ENCODE measurements at places on chromosomes 6 and 20.
A peak's percentile ranks its signal among the peaks of the same experiment; 100 is the strongest.

DNA sequence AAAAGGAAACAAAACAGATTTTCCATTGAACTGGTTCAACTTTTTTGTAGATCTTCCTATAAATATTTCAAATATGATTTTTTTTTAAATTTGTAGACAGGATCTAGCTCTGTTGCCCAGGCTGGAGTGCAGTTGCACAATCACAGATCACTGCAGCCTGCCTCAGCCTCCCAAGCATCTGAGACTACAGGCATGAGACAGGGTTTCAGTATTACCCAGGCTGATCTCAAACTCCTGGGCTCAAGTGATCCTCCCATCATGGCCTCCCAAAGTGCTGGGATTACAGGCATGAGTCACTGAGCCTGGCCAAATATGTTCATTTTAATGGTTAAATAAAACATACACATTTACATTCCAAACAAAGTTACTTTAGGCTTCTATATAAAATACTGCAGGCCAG is 33.6 kb downstream of the SAMHD1 start:
- DNase-seq = no peak

DNA sequence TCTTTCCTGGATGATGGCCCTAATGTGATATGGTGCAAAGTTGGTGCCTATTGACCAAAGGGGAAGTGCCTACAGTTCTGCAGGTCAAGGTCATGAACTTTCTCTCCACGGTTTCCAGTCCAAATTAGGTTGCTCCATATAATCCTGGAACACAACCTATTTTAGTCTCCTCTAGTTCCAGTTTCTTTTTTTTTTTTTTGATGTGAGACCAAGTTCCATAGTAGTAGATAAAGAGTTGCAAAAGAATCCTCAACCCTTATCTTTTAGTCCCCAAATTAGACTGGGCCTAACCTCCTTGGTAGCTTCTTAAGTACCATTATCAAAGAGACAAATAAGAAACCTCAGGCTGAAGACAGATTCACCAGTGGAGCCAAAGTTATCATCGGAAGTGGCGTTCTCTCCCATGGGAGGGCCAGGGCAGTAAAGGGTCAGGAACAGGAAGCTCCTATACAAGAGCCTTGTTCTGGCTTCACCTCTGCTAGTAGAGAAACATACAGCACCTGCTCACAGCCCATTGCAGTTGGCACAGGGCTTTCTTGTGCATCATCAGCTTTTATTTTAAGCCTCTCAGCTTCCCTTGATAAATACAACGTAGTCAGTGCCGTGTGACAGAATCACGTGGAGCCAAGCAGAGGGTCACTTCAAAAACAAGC is 132.2 kb upstream of the RREB1 start:
- peak; percentile 19 for DNase-seq

DNA sequence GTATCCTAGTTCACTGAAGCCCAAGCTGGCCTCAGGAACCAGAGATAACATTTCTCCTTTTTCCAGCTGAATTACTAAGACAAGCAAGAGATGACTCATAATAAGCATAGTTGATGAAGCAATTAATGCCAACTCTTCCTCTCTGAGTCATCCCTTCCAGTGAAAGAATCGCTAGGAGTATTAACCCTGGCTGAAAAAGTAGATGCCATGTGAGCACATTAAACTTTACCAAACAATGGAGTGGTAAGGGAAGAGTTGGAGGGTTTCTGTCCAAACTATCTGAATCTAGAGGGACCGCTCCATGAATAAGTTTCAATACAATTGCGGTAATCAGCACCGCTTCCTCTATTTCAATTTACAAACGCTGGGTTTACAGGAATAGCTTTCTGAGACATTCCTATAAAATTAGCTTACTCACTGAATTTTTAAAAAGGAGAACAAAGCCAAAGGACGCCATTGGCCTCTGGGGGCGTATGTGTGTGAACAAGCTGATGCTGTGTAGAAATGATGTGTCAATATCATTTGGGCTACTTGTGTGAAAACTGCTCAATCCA is 48.3 kb downstream of the ATXN1 start:
- DNase-seq = no peak

DNA sequence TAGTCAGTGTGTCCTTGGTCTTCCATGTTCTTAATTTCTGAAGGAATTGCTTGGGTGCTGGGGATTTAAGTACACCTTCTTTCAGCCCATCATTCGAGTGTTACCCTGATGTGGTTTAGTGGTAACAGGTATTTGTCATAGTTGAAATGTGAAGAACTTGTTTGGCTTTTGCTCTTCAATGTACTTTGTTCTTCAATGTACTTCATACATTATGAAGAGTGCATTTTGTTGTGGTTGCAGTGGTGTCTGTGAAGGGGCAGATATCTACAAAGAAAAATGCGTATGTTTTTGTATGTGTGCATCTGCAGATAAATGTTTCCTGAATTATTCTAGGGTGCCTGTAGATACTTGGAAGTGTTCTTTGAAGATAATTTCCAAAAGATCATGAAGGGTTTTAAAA is 111.2 kb upstream of the SUPT3H start:
- DNase-seq = no peak

DNA sequence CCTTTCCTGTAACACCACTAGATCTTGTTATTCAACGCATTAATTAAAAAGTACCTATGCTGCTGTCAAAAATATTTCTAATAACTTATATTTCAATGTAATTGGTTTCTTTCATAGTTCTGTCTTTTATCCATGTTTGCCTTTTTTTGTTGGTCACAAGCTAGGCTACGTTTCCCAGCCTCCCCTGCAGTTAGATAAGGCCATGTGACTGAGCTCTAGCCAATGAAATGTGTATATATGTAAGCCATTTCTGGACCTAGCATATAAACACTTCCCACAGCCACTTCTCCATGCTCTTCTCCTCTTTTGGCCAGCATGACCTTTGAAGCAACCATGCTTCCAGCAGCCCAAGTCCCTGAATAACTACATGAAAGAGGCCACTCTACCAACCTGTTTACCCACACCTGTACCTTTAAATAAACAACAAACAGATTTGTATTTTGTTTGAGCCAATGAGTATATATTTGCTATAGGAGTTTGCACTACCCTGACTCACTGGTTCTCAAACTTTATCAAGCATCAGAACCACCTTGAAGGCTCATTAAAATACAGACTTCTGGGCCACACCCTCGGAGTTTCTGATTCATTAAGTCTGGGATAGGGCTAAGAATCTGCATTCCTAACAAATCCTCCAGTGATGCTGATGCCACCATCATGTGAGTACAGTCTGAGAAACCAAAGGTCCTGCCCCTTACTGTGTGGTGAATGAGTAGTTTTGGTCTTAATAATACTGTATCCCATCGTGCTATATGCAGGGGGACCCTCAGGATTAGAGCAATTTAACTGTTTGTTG is 45.6 kb upstream of the BEND6 start:
- DNase-seq = no peak

Data from NCI-H510A treated with DMSO at 0.1 percent for 48 hours (cell line).